Stimulated activated CD4-positive, alpha-beta T cell treated with anti-CD3 and anti-CD28 coated beads, Interleukin-4, amount 100 ng/mL, for 4 hours (primary cell): ENCODE measurements at places on chromosomes 11 and 22.

GRCh38 chr22:42236268-42236667, 34.2 kb downstream of the TCF20 start:
- no peak for DNase-seq

DNA sequence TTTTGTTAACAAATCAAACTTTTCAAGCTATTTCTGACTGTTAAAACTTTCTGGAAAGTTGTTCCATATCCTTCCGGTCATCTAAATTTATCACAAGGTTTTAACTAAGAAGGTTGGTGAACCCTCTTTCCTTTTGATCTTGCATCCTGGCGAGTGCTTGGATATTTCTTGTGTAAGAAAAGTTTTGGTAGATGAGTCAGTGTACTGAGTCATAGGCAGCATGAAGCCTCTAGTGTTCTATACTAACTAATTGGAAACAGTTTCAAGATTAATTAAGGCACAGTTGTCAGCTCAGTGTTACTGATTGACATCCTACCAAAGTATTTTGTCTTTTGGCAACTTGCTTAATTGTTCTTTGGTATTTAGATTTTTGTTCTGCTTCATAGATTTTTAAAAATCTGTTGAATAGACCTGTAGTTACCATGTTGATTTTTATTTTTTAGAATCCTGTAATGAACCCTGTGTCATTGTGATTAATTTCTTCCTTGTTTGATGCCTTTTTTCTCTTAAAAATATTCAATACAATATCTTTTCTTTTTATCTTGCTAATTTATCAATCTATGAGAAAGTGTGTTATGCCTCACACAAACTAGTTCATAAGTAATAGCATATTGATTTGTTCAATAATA, 38.0 kb downstream of the METTL15 start:
- DNase-seq: no peak

- no peak for DNase-seq
These were observed 95.7 kb downstream of the TEAD1 start for GRCh38 chr11:12769834-12770345.

GRCh38 chr11:105229761-105230160, 90.2 kb upstream of the CARD18 start:
- DNase-seq: no peak

DNA sequence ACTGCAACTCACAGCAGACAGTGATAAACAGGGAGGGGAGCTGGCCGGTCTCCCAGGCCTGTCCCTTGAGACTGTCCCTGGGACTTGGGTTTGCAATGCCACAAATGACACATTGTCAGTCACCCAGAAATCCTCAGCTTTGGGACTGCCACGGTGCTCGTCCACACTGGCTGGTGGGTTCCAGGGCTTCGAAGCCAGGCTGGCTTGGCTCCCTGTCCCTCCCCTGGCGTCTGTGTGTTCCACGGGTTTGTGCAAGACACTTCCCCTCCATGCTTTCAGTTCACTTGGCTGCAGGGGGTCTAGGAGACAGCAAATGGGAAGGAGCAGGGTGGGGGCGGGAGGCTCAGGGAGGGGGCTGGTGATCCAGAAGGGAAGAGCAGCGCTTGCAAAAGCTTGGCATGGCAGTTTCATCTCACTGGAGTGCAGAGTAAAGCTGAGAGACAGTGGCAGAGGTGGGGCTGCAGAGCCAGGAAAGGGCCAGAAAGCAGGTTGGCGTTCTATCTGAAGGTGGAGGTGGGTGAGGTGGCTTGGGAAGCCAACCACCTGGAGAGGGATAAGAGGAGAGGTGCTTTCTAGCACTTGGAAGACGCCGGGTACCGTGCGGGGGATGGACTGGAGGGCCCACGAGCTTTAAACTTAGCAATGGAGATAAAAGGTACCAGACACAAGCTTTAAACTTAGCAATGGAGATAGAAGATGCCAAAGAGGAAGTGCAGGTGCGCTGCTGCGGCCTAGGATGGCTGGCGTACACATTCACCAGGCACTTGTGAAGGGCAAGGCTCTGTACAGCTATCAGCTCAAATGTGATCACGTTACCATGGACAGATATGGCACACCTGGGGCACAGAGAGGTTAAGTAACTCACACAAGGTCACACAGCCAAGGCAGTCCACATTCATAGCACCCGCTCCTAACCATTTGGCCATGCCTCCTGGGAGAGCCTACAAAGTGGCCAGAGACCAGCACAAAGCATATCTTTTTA, 86.4 kb upstream of the SHISAL1 start:
- no peak for DNase-seq
